ENCODE measurements at places on chromosomes 16 and 17.

- no peak for DNase-seq
These were observed 50.3 kb downstream of the RBFOX3 start for GRCh38 chr17:79560527-79560926.

DNA sequence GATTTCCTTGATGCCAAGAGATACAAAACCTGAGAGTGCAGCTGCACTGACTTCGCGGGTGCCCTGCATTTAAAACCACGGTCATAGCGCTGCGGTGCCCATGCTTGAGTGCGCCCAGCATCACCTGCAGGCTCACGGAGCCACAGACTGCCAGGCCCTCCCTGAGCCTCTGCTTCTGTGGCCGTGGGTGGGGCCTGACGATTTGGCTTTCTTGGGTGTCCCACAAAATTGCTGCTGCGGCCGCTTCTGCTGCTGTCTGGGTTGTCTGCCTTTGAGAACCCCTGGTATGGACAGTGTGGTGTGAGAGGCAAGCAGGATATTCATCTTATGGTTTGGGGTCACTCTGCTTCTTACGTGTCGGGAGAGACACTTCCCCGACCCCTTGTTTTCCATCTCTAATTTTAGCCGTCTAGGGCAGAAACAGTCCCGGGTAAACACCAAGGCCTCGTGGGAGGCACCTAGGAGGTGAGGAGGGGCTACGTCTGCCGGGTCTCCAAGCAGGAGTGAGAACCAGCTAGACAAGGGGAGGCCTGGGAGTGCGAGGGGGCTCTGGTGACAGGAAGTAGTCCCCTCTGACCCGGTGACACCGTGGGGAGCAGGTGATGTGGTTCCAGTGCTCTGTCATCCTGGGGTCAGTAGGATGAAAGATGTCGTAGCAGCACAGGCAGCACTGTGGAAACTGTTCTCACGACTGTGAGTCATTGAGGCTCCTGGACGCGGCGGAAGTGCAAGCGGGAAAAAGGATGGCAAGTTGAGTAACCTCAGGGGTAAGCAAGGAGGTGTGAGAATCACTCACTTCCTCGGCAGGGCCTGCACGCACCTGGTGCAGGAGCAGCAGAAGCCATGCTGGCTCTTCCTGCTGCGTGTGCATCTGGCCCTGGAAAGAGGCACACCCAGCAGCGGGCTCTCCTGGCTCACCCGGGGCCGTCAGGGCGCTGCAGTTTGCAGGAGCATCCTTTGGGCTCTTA, 176.3 kb downstream of the RPTOR start:
- peak; percentile 63 for DNase-seq

- DNase-seq = no peak
These were observed 35.9 kb downstream of the NACA2 start for GRCh38 chr17:61555127-61555566.

DNA sequence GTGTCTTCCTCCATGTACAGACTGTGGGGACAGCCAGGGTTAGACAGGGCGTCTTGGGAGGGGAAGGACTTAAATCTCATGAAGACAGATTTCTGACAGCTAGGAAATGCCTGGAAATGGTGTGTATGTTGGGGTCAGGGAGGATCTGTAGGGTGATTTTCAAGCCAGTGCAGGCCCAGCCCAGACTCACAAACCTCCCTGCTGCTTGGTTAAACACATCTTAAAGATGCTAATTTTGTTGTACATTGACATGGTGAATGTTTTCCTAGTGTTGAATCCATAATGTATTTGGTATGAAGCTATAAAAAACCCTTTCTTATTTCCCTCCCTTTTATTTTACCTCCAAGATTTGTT, 238.3 kb downstream of the CCDC182 start:
- no peak for DNase-seq

GRCh38 chr17:71985111-71986039, 135.4 kb upstream of the SOX9 start:
- no peak for DNase-seq

- no peak for DNase-seq
These were observed 25.1 kb upstream of the CCNF start for GRCh38 chr16:2404099-2404498.

DNA sequence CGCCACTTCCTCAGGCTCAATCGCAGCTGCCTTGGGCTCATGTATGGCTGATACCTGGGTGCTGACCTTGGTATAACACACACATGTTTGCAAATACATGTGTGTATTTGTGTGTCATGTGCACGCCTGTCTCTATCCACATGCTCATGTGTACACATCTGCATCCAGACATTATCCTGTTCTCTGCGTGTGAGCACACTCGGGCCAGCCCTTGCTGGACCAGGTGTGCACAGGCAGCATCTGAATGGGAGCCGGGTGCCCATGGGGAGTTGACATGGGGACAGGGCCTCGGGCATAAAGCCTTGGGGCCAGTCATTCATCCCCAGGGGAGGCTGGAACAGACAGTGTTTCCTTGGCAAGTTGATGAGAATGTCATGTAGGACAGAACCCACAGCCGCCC, 29.1 kb upstream of the CRHR1 start:
- DNase-seq = no peak

GRCh38 chr17:1488826-1489270, 3.6 kb downstream of the MYO1C start:
- no peak for DNase-seq

DNA sequence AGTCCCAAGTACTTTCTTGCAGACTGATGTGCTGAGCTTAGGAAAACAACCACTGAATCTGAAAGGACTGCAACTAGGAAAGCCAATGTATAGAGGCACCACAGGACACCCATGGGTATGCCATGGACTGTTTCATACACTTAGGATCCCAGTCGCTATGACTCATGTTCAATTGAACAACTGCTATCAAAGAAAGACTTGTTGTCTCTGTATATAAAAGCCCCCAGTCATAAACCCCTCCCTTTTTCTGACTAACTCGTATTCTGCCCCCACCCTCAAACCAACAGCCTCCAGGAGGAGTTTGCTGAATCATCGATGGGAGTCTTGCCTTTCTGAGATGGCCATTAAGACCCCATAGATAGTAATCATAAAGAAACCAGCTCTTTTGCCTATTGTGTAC, 205.4 kb downstream of the ANKFN1 start:
- no peak for DNase-seq

- no peak for DNase-seq
These were observed 105.7 kb downstream of the CDH13 start for GRCh38 chr16:82732461-82732860.

GRCh38 chr17:4536259-4536741, 18.9 kb downstream of the MYBBP1A start:
- DNase-seq = no peak

- DNase-seq = peak; percentile 82
These were observed 28.8 kb downstream of the DYNLRB2 start for GRCh38 chr16:80569440-80570105.

DNA sequence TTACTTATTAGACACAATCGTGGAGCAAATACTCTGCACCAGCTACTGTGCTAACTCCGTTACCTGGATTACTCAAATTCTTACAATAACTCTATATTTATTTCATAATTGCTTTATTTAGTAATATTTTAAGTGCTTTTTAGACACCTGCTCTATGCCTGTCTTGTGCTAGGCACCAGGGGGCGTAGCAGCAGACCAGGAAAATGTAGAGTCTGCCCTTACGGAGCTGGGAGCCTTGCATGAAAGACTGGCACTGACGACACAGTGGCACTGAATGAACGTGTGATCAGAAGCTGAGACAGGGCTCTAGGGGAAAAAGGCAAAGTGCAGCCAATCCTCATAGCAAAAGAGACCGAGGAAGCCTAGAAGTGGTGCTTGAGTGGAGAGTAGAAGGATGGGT, 486.5 kb downstream of the CDH13 start:
- no peak for DNase-seq

DNA sequence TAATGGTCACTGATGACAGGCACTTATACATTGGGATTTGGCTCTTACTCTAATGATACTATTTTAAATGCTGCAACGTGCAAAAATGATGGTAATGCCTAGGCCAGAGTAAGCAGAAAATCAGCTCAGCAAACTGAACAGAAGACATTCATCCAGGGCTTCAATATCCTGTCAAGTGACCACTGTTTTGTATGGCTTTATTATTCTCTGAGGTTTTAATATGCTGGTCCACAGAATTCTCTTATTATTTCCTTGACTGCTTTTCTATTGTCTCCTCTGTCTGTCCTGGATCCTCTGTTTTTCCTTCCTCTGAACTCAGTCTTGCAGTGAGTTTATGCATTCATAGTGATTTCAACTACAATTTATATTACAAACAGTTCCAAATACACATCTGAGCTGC, 90.8 kb upstream of the PMFBP1 start:
- DNase-seq = no peak

Measured in stimulated activated CD4-positive, alpha-beta T cell treated with anti-CD3 and anti-CD28 coated beads, Interleukin-2, amount 100 ng/mL, for 24 hours (primary cell).